Stimulated activated CD4-positive, alpha-beta T cell treated with anti-CD3 and anti-CD28 coated beads, TNF-alpha, amount 100 ng/mL, for 24 hours (primary cell): ENCODE measurements at places on chromosomes 2 and 18.

DNA sequence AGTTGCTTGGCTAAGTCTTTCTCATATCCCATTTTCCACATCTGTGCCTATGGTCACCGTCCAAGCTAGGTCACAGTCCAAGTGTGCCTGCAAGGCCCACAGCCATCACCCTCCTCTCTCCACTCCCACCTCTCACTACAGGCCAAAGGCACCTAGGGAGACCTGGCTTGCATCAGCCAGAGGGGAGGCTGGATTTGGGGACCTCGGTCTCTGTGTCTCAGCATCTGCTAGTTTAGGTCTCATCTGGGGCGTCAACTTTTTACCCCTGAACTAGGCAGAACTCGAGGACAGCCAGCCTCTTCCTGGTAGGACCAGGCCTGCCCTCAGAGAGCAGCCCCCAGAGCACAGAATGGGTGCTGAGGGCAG, 217.1 kb downstream of the DYSF start:
- DNase-seq = no peak

- no peak for DNase-seq
These were observed 69.9 kb upstream of the SLC1A4 start for GRCh38 chr2:64919261-64919660.

GRCh38 chr2:75047992-75048625, 89.7 kb downstream of the POLE4 start:
- no peak for DNase-seq

- DNase-seq = no peak
These were observed 237.1 kb downstream of the GPD2 start for GRCh38 chr2:156673333-156673615.

DNA sequence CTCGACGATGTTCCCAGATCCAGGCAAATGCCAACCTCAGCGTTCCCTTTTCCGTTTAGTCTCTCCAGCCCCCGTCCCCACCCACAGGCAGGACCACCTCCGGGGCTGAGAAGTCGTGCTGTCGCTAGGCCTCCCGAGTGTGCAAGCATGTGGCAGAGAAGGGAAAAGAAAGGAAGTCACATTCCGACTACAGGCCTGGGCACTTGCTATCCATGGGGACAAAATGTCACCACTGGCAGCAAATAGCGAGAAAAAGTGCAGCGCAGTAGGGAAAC, 420 bp downstream of the PIGN start:
- no peak for DNase-seq

DNA sequence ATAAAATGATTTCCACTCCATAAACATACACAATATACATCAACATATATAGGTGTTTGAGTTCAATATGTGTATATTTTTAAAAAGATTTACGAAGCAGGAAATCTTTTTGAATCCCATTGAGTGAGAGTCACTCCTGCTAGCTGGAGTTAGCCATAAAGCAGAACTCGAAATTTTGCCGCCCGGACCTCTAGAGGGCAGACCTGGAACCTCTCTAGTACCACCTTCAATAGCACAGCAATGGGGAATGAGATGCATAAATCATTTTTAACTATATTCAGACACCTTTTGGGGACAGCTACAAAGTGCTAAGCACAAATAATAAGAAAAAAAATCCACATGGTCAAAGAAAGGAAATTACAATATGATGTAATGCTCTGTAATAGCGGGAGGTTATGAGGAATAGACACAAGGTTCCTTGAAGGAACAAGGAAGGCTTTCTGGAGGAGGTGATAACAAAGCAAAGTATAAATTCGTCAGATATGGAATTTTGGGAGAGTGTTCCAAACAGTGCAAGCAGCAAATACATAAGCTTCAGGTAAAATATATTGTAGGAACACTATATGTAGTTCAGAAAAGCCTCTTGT, 533.4 kb downstream of the ERBB4 start:
- DNase-seq = no peak

DNA sequence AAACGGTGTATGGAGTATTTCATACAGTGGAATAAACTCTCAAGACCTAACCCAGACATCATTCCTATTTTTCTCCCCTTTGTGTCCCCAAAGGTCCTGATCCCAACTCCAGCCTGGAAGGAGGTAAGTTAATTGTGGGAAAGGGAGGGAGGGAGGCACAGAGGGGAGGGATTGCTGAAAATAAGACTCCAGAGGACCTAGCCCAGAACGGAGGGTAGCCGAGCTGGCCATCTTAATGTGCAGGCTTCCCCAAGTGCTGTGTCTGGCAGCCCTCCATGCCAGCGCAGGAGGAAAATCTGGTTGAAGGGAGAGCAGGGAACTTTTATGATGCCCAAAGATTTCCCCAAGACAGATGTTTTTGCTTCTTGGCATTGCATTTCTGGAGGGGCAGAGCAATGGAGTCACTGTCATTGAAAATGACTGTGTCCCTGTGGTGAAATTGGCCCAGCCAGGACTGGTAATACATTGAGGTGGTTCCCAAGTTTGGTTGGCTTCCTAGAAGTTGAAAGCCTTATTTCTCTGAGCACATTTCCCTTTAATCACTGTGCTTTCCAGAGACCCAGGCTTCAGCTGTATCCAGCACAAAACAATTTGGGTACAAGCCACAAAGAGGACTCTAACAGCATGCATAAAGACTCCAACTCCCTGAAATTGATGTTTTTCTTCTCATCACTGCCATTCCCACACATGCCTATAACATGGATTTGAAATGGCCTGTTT, 202.7 kb downstream of the AGPS start:
- DNase-seq = no peak

- no peak for DNase-seq
These were observed 292.1 kb downstream of the SLC4A3 start for GRCh38 chr2:219919506-219919905.

DNA sequence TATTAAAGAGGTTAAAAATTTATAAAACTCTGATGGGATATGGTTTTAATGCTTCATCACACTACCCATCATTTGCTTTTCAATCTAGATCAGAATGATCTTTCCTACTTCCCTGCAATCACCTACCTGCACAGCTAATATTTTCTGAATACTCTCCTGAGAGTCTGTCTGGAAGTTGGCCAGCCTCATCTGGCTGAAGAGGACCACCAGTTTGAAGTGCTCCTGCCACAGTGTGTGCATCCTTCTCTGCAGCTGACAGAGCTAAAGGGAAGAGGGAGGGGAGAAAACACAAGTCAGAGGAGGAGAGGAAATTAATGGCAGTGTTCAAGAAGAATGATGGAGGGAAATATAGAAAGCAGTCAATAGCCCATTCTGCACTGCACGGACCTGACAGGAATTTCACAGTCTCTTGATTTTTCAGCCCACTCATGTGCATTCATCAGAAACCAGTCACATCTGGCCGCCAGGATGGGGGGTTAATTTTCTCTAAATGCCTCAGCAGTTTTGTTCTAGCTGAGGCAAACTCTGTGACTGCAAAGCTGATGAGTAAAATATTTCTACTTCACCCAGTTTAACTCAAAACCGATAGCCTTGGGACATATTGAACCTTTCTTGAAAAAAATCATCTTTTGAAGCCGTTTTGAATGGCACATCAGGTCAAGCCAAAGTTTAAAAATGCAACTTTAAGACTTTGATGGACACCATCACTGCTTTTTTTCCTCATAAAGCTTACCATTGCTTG, 201.8 kb upstream of the KLHL14 start:
- DNase-seq = no peak

GRCh38 chr2:65403529-65403915, 28.9 kb downstream of the SPRED2 start:
- DNase-seq = no peak

GRCh38 chr2:83081826-83082690, 1377.0 kb downstream of the SUCLG1 start:
- DNase-seq = no peak

DNA sequence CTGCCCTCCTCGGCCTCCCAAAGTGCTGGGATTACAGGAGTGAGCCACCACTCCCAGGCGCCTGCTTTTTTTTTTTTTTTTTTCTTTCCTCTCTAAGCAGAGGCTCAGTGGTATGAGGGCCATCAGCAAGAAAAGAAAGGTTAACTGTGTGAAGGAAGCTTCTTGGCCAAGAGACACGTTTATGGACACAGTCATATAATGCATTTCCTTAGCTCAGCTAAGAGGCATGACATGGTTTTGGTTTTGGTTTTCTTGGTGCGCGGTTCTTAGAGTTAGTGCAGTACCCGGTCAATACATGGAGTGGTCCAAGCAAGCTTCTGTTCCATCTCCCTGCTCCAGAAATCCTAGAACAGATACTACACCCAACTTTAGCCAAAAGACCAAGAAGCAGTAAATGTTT, 42.6 kb downstream of the RALBP1 start:
- no peak for DNase-seq

- DNase-seq = no peak
These were observed 76.5 kb downstream of the BABAM2 start for GRCh38 chr2:27967076-27967475.

GRCh38 chr2:100812573-100812972, 7.4 kb upstream of the NPAS2 start:
- no peak for DNase-seq

GRCh38 chr2:169108099-169108884, 38.9 kb downstream of the DHRS9 start:
- no peak for DNase-seq

GRCh38 chr2:55839182-55839819, 84.3 kb downstream of the EFEMP1 start:
- no peak for DNase-seq

GRCh38 chr18:23340661-23341060, 112.4 kb upstream of the RIOK3 start:
- DNase-seq = no peak

- no peak for DNase-seq
These were observed 274.4 kb upstream of the HDAC4 start for GRCh38 chr2:239674981-239675825.

DNA sequence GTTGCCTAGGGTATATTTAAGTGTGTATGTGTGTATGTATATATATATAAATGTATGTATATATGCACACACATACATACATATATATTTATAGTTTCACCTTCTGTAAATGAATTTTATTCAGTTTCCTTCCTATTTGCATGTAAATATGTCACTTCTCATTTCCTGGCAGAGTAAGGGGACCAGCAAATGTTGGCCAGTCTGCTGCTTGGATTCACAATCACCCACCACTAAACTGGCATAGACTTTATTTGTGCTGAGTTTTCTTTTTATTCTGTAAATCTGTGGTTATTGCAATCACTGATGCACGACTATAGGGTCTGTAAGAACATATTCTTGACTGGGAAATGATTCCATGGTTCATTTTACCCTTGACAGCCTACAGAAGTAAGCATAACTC, 640.4 kb upstream of the FAM98A start:
- no peak for DNase-seq

DNA sequence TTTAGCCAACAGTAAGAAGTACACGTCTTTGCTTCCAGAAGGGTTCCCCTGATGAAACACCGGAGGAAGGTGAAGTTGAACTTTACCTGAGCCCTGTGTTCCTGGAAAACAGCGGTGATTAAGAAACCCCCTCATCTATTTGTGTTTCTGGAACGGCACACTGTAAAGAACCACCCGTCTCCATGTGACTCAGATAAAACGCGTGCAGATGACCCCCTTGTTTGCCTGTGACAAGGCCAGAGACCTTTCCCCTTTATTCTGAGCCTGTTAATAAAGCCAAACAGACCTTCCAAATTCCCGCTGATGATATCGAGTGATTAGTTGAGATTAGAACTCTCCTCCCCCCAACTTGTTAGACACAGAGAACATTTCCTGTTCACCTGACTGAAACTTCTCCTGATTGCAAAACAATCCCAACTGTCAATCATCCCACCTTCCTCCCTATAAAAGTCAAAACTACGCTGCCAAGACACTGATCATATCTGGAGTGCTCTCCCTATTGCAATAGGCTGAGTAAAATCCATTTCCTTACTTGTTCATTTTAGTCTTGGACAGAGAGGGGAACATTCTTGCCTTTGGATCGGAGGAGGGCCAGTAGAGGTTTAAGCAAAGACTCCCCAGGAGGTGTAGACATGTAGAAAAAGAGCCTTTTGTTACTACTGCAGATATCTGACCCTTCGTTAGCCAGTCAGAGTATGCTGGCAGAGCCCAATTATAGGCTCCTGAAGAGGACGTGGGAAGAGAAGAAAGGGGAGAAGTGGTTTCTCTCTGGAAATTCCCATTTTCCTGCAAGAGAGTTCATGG, 914 bp upstream of the IWS1 start:
- DNase-seq = no peak

DNA sequence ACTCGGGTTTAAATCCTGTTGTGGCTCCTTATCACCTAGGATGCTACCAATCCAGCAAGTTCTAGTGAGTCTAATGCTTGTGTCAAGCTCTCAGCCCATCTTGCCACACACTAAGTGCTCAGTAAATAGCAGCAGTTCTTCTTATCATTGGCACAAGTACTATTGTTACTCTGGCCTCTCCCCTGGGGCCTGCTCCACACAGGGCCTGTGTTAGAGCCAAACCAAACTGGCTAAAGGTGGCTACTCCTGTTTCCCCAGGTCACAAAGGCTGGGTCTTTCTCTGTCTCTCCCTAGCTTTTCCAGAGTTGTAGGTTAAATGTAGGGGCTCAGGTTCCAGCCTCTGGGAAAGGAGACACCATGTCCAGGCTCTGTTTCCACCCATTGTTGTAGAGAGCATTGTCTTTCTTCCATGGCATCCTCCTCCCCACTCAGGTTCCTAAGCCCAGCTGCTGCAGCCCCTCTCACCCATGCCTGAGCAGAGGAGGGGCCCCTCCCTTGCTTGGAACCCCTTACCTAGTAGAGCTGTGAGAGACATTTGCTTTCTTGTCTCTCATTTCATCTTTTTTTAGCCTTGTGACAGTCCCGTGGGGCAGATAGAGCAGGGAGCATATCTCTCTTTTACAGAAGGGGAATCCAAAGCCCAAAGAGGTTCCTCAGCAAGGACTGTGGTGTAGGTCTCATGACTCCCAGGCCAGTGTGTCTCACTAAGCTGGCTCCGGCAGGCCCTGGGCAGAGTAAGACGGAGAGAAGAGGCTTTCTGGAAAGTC, 56.4 kb upstream of the OTOF start:
- DNase-seq = no peak

DNA sequence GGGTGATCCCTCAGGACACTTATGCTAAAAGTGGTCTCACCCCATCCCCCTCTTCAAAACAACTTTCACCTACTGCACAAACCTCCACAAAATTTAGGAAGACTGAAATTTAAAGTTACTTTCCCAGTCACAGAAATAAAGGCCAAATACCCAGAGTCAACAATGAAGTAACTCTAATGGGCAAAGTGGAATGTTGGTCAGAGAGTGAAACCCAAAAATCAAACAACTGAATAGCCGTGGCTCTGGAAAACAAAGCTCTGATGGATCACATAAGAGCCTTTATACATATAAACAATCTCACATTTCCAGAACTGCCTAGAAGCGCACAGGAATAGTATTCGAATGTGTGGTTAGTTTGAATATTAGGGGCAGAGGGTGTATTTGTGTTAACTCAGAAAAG, 4.7 kb downstream of the ACVR1 start:
- DNase-seq = no peak

- DNase-seq = no peak
These were observed 650 bp downstream of the ORMDL1 start for GRCh38 chr2:189783451-189783926.

DNA sequence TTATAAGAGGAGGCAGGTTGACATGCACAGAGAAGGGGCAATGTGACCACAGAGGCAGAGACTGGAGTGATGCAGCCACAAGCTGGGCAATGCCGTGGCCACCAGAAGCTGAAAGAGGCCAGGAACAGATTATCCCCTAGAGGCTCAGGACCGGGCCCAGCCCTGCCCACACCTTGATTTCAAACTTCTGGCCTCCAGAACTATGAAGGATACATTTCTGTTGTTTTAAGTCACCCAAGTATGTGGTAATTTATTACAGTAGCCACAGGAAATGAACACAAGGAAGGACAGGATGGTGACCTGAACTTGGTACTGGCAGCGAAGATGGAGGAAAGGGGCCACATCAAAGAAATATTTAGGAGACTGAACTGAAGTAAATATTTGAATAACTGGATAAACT, 66.8 kb upstream of the RIOK3 start:
- DNase-seq = no peak

- no peak for DNase-seq
These were observed 61.3 kb upstream of the TXNDC2 start for GRCh38 chr18:9824474-9824832.
